ENCODE measurements at places on chromosomes 7 and 10.

DNA sequence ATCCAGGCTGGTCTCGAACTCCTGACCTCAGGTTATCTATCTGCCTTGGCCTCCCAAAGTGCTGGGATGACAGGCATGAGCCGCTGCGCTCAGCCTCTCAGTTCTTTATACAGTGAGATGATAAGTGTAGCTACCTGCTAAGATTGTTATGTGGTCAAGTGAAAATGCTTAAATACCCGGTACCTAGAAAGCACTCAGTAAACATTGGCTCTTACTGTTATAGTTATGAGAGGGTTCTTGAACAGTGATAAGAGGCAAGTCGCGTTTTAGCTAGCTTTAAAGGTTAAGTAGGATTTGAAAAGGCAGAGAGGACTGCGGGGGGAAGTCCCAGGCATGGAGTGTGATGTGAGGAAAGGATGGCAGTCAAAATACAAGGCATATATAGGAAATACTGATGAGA is 4.5 kb downstream of the ZKSCAN1 start:
- no peak for DNase-seq

- no peak for DNase-seq
These were observed 293.0 kb upstream of the AKR1E2 start for GRCh38 chr10:4532976-4533375.

DNA sequence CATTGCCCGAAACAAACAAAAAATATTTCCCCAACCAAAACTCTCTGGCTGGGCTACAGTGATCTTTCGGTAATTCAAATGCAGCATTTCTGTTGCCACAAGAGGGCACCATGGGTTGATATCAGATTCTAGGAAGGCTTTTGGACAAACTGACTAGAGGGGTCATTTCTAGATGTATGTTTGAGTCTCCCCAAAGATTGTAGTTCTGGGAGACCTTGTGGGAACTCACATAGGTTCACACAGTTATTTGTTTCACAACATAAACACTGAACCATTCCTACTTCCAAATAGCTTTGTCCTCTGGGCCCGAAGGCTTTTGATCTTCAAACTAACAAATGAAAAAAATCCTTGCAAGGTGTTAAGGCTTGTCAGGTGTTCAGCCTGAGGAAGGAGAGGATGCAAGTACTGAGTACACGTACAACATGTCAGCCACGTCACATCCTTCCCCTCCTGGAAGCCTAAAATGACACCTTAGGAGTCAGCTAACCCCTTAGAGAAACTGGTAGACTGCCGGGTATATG is 37.0 kb upstream of the IL15RA start:
- DNase-seq = no peak

GRCh38 chr7:6691103-6691502 is 15.6 kb downstream of the ZNF12 start:
- no peak for DNase-seq

DNA sequence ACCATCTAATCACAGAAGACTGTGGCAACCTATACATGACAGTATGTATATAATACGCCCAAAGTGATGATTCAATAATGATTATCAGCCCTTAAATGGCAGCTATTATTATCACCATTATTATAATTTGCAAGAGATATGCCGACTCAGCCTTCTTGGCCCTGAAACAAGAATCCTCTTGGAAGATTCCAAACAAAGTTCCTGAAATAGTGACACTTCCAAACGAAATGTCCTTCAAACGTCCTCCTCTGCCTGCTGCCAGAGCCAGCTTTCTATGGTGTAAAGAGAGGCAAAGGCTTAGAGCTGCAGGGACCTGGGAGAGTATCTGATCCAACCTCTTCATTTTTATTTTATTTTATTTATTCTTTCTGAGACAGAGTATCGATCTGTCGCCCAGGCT is 36.0 kb downstream of the NRAP start:
- DNase-seq = no peak

- DNase-seq = no peak
These were observed 384.1 kb upstream of the CNTNAP2 start for GRCh38 chr7:145732521-145732920.

GRCh38 chr7:7565746-7566650 is 686 bp upstream of the MIOS start:
- no peak for DNase-seq

DNA sequence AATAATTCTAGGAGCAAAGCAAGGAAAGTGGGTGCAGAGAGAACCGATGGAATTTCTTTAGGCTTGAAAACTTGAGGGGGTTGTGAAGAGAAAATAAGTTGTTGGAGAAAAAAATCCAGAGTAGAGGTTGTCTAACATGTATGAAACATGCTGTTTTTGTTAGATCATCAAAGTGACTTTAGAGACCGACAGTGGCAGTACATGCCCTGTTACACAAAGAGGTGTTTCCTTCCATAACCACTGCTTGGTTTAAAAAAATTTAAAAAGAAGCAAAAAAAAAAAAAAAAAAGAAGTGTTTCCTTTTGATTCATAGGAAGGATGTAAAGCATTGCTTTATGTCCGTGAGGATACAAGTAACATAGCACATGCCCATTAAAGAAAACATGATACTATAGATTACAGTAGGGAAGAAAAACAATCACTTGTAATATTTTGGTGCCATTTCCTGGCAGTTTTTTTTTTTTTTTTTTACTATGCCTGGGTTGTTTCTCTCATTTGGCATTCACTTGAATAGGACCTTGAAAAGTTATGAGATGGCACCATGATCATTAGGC is 6.1 kb downstream of the ENTPD1 start:
- DNase-seq = no peak

GRCh38 chr10:72709041-72709440 is 17.1 kb downstream of the MCU start:
- no peak for DNase-seq

- no peak for DNase-seq
These were observed 89.8 kb downstream of the TMEM130 start for GRCh38 chr7:98779800-98780587.

DNA sequence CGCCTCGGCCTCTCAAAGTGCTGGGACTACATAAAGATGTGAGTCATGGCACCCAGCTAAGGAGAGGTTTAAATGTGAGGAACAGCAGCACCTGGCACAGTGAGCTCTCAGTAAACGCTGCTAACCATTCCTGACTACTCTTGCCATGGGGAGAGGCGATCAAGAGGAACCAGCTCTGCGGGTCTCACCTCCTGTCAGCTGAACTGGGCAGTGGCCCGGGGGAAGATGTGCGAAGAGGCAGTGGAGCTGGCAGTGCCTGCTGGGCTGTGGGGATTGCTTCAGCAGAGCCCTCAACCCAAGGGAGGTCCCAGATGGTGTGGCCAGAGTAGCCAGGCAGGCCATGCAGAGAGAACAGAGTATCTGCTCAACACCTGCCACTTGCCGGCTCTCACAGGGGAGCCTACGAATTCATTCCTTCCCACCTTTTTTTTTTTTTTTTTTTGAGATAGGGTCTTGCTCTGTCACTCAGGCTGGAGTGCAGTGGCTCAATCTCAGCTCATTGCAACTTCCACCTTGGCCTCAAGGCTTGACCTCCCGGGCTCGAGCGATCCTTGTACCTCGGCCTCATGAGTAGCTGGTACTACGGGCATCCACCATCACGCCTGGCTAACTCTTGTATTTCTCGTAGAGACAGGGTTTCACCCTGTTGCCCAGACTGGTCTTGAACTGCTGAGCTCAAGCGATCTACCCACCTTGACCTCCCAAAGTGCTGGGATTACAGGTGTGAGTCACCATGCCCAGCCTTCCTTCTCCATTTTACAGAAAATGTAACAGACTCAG is 6.8 kb downstream of the POLM start:
- DNase-seq = no peak

DNA sequence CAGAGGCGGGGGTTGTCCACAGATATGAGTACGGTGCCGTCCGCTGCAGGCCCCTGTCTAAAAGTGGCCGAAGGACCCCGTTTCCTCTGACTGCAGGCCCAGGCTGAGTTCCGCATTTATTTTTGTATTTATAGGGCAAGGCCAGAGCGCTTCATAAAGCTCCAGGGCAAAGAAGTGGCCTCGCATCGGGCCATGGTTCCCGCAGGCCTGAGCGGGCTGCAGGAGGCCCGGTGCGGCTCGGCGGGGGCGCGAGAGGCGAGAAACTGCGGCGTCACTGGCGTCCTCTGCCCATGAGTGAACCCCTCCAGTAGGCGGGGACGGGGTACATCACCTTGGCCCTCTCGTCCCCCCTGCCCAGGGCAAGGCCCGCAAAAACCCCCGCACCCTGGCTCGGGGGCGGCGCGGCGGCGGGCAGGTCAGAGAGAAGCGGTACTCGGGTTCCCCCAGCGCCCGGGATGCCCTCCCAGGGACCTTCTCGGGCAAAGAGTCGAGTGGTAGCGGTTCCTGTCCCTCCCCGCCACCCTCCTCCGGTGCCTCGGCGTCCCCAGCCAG is 355.7 kb downstream of the DNAJB6 start:
- DNase-seq = peak; percentile 50

GRCh38 chr7:121151774-121152221 is 163.3 kb downstream of the CPED1 start:
- no peak for DNase-seq

DNA sequence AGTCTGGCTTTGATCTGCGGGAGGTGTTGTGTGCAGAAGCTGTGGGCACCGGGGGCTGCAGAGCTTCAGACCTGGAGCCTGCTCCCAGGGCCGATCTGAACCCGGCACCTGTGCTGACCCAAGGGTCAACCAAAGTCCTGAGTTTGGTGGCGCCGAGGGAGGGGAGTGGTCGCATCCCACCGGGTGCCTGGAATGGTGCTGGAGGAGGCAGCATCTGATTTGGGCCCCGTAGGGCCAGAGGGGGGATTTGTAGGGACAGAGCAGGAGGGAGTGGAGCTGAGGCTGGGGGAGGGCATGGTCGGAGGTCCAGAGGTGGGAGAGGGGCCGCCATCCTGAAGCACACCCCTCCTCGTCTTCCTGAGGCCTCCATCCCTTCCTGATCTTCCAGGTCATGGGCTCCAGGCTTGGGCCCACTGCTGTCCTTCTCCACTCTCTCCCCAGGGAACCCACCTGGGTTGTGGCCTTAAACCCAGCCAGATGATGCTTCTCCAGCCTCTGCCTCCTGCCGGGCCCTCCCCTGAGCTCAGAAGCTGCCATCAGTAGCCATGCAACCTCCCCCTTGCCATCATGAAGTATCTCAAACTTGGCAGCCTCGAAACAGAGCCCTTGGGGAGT is 112.9 kb downstream of the LHPP start:
- DNase-seq = no peak

GRCh38 chr7:141891336-141891735 is 24.9 kb upstream of the OR9A4 start:
- DNase-seq = no peak

GRCh38 chr10:16653224-16653623 is 131.5 kb upstream of the C1QL3 start:
- DNase-seq = no peak

DNA sequence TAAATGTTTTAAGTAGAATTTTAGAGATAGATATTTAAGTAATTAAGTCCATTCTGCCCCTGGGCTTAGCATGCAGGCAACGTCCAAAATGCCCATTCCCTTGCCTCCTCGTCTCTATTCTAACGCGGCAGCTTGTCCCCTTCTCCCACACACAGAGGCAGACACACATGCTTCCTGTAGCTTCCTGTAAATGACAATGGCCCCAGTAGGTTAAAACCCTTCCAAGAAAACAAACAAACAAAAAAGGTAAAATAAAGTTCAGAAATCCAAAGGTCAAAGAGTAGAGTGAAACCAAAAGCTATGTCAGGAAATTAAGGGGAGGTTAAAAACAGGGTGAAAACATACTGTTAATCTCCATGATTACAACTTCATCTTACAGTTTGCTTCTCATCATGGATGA is 857.6 kb downstream of the GATA3 start:
- no peak for DNase-seq

GRCh38 chr10:129322933-129323820 is 143.9 kb upstream of the MGMT start:
- DNase-seq = no peak

GRCh38 chr10:123150986-123151736 is 3.0 kb upstream of the BUB3 start:
- DNase-seq = no peak

- no peak for DNase-seq
These were observed 21.9 kb upstream of the ZNF212 start for GRCh38 chr7:149217570-149217969.

DNA sequence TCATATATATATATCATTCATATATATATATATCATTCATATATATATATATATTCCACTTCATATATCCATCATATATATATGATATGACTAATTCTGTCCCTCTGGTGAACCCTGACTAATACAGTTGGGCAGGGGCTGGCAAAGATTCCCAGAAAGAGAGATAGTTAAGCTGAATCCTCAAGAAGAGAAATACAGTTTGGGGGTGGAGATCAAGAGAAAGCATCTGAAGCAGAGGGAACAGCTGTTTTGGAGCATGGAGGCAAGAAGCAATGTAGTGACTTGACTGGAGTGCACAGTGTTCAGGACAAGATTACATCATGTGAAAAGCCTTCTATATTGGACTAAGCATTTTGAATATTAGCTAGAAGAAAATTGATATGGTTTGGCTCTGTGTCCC is 540.7 kb downstream of the MAGI2 start:
- DNase-seq = no peak

DNA sequence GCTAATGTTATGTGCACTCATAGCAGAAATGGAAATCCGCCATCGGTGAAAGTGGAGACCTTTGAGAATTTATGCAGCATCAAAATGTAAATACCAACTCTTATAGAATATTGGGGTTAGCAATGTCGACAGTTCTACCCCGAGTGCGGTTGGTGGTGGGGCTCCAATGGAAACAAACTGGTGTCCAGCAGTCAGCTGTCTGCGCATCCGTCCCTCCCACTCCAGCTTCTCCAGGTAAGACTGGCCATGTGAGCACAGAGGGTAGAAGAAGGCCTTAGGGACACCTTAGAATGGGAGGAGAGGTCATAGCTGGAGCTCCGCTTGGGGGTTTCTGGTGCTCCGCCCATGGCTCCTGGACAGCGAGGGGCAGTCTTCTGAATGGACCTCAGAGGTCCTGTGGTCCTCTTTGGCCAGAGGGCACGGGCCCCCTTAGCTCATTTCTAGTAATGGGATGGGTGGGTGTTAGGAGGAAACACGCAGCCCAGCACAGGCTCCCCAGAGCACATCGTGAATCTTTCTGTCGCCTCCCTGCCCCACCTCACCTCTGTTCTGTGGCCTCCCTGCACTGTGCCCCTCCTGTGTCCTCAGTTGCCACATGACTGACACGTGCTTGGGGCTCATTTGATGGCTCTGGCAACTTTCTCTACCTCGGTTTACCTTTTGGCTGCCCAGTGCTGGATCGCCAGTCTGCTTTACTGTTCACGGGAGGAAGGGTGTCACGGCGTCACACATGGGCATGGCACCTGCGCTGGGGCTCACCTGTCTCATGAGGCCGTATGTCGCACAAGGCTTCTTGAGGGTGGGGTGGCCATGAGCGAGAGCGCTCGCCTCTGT is 50.0 kb downstream of the MGMT start:
- no peak for DNase-seq

DNA sequence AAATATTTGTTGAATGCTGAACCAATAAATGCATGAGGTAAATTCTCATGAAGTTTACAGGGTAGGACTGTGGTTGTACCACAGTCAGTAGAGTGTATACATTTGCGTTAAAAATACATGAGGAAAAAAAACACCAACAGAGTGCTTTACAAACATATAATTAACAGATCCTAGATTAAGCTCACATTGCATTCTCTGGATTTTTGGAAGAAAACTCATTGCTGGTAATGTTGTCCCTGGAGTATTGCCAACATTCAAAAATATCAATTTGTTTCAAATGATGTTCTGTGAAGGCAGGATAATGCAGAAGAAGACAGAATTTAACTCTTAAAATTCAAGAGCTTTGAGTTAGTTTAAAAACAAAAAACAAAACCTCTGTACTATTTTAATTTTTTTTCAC is 95.5 kb downstream of the MBL2 start:
- DNase-seq = no peak

Measured in left forelimb (tissue), 1 donor.